ENCODE measurements at places on chromosomes 5 and 9.

- no peak for DNase-seq
Observed at GRCh38 chr9:103615994-103616393, 478.1 kb upstream of the SMC2 start.

GRCh38 chr5:110932755-110933488, 138.6 kb upstream of the TSLP start:
- no peak for DNase-seq

GRCh38 chr9:128215491-128216409, 12.6 kb downstream of the DNM1 start:
- DNase-seq = no peak

GRCh38 chr5:56898213-56898612, 11.2 kb upstream of the SETD9 start:
- no peak for DNase-seq

DNA sequence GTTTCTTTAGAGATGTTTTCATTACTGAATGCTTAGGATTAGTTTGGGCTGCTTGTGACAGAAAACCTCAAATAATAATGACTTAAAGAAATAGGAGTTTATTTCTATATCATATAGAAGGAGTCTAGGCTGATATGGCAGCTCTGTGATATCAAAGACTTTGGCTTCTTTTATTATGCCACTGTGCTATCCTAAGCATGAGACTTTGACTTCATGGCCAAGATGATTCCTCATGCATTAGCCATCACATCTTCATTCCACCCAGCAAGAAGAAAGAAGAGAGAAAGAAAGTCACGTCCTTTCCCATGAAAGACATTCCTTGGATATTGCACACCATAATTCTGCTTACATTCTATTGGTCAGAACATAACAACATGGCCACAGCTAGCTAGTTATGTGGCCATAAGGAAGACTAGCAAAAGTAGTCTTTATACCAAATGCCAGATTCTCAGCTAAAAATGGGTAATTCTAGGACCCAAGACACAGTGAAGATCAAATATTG, 76.2 kb downstream of the DAPK1 start:
- no peak for DNase-seq

- peak; percentile 56 for DNase-seq
Observed at GRCh38 chr5:55344392-55344992, 36.7 kb downstream of the MTREX start.

- DNase-seq = no peak
Observed at GRCh38 chr5:118371973-118372831, 616.1 kb downstream of the DTWD2 start.

- no peak for DNase-seq
Observed at GRCh38 chr5:4065472-4066320, 470.1 kb downstream of the IRX1 start.

DNA sequence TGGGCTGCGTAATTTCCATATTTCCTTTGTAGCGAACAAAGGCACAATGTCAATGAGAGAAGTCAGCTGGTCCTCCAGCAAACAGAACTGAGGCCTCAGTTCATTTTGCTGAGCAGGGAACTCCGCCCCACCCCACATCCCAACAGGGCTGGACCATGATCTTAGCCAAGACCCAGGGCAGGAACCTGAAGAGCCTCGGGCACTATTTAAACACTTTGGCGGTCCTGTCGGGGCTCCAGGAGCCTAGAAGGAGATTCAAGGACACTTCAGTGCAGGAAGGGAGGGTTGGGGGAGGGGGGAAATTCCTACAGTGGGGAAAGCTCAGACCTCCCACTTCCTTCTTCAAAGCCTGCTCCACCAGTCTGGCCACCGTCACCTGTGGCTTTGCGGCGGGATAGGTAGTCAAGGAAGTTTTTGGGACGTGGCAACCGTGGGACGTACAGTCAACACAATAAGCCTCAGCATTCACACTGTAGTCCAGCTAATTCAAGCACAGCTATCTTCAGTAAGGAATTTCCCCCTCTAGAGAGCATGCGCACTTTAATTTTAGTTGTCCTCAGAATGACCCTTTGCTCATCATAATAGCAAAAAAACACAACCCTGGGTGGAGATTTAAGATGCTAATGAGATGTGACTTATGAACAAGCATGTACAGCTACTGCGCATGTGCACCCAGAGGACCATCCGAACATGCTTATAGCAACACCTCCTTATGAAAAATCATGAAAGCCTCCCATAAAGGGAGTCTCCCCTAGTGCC, 30.9 kb downstream of the S1PR3 start:
- DNase-seq = no peak

DNA sequence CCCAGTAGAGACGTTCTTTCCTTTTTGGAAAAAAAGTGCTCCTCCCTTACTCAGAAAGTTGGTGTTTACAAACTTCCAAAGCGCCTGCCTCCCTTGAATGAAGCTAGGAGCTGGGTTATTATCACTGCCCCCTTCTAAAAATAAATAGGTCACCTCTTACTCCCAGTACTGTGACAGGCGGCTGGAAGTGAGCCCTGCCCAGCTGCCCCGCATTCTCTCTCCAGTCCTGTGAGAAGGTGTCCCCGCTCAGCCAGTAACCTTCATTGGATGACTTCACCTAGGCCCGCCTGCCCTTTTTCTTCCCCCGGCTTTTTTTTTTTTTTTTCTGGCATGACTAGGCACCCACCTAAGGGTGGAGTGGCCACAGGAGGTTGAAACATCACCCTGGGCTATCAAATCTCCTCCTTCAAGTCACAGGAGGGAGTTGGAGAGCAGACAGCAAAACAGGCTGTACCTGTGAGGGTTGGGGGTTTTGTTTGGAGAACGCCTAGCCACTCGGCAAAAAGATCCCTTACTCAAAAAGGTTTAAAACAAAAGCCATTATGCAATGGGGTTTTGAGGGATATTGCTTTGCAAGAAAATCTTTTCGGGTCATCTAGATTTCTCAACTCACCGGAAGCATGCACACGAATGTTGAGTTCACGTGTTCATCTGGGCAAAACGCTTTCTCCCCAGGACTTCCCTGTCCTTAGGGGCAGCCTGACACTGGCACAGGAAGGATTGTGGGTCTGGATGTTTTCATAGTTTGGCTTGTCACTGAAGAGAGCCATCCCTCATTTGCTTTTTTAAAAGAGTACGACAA, 43.3 kb upstream of the ZNF622 start:
- no peak for DNase-seq

GRCh38 chr5:65846101-65846500, 80.3 kb upstream of the ERBIN start:
- no peak for DNase-seq

DNA sequence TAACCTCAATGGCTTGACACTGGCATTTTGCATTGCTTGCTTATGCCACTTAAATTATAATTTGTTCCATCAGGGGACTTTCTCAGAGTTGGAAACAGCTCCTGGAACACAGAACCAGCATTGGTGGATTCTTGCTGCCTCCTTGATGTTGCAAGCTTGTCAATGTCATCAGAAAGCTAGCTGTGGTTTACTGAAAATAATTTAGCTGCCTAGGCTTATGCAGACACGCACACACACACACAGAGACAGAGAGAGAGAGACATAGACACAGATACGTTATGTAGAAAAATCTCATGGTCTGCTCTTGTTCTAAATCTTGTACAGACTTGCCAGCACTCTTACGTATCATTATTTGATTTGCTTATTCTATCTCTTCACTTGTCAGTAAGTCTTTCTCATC, 78.0 kb downstream of the HMHB1 start:
- DNase-seq = no peak

DNA sequence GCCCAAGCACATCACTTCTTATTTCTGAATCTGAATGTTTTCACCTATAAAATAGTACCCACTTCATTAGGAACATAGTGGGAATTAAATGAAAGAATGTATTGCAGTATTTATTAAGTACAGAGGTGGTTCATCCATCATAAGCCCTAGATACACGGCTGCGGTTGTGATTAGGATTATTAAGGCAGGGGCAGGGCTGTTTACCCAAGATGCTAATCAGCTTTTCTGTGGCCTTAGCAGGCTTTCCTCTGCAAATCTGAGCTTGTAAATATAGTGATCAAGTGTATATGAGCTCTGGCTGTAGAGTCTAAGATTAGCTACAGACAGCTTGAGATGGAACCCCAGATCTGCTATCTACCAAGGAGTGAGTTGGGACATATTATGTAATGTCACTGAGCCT, 124.1 kb upstream of the ADRA1B start:
- DNase-seq = no peak

DNA sequence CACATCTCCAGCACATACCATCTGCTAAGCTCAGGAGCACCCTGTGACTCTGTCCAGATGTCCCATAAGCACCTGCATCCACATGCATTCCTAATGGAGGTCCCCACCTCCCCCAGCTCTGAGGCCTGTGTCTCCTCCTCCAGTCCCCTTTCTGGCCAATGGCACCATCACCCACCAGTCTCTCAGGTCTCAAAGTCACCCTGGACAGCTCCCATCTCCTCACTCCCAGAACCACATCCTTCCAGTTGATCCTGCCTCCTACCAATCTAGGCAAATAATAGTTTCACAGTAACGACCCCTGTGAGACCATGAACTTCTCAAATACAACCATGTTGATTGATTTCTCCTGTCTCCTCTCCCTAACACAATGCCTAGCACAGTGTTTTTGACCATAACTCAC, 40.1 kb downstream of the GGTA1 start:
- no peak for DNase-seq

DNA sequence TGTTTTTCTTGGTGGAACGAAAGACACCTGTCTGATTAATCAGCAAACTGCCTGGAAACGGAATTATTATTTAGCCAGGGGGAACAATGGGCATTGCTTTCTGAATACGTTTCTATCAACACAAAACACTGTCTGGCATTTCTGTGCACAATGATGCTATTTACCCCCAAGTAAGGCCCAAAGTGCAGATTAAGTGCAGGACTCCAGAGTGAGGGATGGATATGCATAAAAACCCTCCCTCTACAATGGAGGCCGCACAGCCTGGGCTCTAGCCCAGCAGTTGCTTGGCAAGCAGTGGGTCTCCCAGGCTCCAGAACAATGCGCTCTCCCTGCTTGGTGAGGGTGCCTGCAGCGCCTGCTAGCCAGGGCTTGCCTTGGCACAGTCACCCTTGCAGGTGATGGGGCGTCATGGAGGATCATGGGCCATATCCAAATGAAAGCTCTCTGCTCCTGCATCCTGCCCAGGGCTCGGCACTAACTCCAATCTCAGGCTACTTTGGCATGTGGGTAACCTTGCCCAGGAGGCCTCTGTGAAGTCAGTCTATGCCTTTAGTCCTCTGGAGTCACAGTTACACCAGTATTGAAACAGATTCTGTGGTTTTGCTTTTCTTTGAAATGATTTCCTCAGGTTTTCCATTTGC, 11.5 kb upstream of the SPATA24 start:
- DNase-seq = no peak

- DNase-seq = no peak
Observed at GRCh38 chr5:20229303-20230005, 241.5 kb upstream of the CDH18 start.

DNA sequence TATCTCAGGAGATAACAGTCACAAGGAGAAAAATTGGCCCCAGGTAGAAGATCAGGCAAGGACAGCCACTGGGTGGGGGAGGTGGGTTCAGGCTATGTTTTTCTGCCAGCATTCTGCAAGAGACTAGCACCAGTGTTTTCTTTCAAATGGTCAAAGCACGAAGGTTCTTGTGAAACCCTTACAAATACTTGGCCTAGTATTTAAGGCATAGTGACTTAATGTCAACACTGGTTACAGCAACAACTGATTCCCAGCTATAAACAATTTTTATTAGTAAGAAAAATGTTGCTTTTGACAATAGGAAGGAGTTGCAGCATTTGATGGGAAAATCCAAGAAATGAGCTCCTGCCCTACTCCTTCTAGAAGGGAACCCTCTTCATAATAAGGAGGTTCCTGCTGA, 349.6 kb downstream of the SLIT3 start:
- DNase-seq = no peak

GRCh38 chr9:12604164-12604821, 88.9 kb upstream of the TYRP1 start:
- no peak for DNase-seq

DNA sequence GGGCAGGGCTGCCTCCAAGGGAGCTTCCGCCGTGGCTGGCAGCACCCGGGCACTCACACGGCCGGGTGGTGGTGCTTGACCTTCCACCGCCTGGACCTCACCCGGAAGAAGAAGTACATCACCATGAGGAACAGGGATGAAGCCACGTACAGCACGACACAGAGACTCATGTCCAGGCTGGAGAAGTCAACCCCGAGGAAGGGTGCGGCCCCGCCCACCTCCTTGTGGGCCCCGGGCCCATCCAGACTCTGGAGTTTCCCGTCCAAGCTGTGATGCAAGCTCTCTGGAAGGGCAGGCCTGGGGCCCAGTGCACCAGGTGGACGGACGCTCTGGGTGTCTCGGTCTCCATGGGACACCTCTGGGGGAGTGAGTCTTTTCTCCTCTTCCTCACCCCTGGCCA, 3.7 kb upstream of the LHX3 start:
- no peak for DNase-seq

- no peak for DNase-seq
Observed at GRCh38 chr9:77402286-77402685, 225.0 kb downstream of the VPS13A start.

DNA sequence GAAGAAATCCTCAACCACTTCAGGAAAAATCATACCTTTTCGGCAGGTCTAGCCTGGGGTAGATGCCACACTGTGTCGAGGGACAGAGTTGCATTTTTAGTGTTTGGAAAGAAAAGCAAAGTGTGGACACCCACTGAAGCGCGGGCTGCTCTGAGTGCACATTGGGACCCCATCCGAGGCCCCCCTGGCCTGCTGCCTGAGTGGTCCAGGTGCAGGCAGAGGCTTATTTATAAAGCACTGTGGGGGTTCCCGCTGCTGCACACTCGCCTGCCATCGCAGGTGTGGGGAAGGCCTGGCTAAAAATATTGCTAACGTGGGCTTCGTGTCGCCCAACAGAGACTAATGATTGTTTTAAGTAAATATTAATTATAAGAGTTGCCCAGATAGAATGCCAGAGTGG, 119.4 kb downstream of the CRB2 start:
- DNase-seq = no peak

DNA sequence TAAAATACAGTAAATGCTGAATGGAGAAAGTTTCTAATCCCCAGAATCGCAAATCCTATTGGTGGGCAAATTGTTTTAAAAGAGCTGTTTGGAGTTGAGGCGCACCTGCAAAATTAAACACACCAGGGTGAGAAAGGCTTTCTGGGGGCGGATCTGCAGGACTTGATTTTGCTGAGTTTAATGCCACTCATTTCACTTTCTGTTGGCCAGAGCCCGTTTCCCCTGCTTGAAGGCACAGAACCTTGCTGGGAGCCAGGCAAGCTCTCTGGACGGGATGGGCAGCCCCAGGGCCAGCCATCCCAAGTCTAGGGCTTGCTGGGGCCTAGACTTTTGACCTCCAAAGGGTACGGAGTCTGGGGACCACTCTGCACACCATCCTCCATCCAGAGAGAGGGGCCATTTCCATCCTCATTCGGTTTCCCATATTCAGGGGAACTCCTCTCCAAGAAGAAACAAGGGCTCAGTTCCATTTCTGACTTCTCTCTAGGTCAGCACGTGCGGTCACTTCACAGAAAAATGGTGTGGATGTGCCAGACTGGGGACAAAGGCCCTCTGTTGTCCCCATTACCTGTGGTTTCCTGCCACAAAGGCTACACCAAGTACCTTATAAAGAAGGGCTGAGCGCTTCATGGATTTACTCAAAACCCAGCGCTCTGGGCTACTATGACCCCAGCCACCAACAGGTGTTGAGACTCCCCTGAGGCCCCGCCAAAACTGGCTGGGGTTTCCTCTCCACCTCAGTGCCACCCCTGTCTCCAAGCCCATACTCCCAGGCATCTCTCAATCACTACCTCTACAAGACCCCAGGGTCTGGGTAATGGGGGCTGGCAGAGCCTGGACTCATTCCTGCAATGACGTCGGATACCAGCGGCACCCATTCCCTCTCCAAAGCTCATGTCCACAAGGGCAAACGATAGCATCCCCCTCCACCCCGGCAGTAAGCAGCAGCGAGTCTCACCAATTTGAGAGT, 170.0 kb downstream of the AUH start:
- DNase-seq = no peak

GRCh38 chr5:153752890-153753289, 262.4 kb downstream of the GRIA1 start:
- no peak for DNase-seq
